Uterus (tissue), 4 donors: ENCODE measurements at places on chromosomes 1 and 21. TPM values are rescaled to one million over a fixed set of nuclear protein-coding genes. Genes with fewer than 3 reads are reported as not detected.

DNA sequence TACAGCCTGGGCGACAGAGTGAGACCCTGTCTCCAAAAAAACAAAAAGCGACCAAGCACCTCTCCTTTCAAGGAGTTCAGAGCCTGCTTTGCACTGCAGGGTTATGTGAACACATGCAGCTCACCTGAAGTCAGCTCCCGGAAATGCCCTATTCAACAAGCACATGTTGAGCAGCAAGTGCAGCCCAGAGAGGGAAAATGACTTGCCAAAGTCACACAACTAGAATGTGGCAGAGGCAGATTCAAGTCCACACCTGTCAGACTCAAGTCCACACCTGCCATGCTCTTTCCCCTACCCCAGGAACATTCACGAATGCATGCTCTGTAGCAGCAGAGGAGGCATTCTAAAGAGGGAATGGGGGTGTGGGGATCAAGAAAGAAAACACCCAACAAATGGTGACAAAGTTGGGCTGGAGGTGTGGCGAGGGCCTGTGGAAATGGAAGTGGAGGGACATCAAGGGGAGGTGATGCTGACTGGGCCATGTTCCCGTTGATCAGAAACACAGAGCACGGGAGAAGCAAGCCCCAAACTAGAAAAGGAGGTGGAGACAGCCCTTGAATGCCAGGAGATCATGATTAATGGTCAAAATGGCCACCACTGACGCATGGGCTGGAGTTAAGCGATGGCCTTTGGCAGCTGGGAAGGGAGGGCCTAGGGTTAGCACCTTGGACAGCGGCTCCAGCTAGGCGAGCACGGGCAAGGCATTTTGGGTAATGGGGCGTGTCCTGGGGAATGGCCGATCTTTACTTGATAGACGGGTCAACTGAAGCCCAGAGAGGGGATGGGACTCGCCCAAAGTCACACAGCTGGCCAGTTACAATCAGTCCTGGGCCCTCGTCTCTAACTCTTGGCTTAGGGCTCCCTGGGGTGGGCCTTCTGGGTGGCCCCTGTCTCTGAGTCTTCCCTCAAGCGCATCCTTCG is 21.5 kb downstream of the RAP1GAP start:
- no peak for DNase-seq

GRCh38 chr21:27419153-27419552 is 452.3 kb upstream of the ADAMTS5 start:
- no peak for DNase-seq

GRCh38 chr1:8568837-8569236 is 248.6 kb downstream of the RERE start:
- DNase-seq: no peak

- no peak for DNase-seq
Measured at GRCh38 chr21:46637952-46638746, 2.7 kb downstream of the PRMT2 start.

NPR1 gene
- total RNA-seq: 74.0 TPM

SAMSN1 gene
- total RNA-seq: 0.29 TPM

AMY1A gene
- total RNA-seq: 1.1 TPM

JTB gene
- total RNA-seq: 91.1 TPM

DNA sequence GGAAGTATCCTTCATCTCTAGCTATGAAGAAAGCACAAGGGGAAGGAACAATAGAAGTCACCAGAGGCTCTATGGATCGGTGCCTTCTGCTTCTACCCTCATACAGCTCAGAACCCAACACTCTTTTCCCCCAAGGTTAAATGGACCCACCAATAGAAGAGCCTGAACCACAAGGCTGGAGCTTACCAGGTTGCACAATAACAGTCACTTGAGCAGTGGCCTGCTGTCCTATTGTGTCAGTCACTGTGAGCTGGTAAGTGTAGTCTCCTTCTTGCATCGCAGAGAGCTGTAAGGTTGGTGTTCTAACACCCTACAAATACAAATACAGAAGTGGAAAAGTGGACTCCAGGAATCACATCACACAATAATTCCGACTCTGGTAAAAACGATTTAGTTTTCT is 103.0 kb downstream of the KIAA0319L start:
- DNase-seq: no peak

DNA sequence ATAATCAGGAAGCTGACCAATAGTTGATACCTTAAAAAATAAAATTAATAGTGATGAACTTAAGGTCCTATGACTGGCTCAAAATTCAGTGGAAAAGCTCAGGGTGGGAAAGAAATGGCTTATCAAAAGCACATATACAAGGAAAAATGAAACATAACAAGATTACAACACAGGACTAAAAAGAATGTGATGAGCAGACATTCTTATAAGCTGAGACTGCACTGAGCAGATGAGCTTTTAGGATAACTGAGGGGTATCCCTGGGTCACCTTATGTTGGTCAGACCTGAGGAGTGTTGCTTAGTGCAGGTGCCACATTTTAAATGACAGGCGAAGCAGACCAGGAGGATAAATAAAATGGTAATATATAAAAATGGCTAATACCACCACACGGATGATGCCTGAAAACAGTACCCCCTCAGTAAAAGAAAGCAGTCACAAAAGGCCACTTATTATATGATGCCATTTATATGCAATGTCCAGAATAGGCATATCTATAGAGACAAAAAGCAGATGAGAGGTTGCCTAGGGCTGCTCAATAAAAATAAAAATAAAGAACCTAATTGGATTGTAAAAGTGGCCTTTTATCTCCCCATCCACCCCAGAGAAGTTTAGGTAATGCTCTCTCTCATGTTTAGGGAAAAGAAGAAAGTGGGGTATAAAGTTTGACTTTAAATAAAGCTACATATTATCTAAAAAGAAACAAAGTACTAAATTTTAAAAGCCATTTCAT is 163.9 kb downstream of the SLC45A1 start:
- DNase-seq: no peak
